Stimulated activated CD8-positive, alpha-beta memory T cell treated with anti-CD3 and anti-CD28 coated beads, Interleukin-15, amount 100 ng/mL, for 1 hour (primary cell): ENCODE measurements at places on chromosomes 1 and 21.

DNA sequence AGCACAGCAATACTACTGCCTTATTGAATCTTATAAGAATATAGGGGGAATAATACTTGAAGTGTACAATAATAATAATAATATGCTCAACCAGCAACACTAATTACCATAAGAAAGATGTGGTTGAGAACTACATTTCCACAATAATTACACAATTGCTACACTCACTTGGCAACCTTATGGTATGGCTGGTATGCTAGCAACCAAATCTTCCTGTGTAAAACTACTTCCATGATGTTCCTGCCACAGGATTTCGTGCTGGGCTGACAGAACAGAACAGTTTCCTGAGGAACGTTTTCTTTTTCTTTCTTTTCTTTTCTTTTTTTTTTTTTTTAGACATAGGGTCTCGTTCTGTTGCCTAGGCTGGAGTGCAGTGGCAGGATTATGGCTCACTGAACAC is 50.6 kb downstream of the KIF26B start:
- no peak for DNase-seq

DNA sequence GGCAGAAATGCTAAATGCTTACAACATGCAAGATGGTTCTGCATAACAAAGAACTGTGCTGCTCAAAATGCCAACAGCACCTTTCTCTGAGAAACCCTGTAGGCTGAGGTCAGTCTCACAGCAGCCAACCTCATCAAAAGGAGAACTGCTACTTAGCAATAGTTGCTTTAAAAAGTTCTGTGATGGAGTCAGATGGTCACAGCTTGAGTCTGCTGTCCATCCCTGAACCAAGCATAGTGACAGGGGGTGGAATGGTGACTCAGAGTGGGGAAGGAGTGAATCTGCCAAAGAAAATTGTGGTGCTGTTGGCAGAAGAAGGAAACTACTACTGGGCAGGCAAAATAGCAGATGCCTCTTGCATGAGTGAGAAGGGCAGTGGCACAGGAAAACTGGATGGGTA is 106.0 kb upstream of the FAM78B start:
- DNase-seq = no peak

- DNase-seq = no peak
Measured at GRCh38 chr1:185537596-185537995, 196.6 kb upstream of the HMCN1 start.

DNA sequence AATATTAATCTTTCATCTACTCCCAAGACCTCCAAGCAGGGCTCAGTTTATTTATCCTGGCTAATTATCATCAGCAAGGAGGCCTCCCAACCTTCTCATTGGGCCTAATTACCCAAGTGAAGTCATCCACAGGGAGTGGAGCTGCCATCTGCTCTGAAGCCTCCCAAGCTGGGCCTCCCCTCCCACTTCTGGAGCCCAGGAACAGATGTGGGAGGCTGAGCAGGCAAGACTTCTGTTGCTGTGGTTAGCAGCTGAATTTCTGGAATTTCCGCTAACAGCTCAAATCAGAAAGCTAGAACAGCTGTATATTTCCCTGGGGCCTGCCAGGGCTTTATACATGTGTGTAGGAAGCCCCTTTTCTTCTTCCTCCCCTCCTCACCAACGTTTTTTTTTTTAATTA is 127.5 kb downstream of the UCK2 start:
- DNase-seq = no peak

DNA sequence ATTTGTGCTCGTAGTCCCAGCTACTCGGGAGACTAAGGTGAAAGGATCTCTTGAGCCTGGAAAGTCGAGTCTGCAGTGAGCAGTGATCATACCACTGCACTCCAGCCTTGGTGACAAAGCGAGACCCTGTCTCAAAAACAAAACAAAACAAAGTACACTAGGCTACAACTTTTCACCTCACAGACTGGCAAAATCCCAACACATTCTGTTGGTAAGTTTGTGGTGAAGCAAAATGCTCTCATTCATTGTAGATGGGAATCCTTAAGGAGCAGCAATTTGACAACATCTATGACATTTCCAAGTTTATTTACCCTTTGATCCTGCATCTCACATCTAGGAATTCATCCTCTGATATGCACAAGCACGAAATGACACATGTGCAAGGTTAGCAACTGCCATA is 20.2 kb upstream of the SLC1A7 start:
- no peak for DNase-seq

DNA sequence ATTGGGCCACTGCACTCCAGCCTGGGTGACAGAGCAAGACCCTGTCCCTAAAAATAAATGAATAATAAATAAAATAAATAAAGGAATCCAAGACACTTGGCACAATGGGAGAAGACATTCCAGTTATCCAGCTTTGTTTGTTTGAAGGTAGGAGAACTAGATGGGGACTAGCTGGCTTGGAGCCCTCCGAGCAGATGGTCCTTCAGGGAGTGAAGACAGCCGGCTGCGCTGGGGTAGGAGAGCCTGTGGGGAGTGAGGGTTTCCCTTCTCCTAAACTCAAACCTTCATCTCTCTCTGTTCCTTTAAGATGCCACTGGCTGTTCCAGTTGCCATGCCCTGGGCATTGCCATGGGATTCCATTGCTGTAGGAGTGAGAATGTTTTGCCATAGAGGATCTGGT is 120.6 kb downstream of the NAV1 start:
- no peak for DNase-seq

GRCh38 chr1:92936865-92937264 is 24.4 kb downstream of the DIPK1A start:
- DNase-seq = no peak

DNA sequence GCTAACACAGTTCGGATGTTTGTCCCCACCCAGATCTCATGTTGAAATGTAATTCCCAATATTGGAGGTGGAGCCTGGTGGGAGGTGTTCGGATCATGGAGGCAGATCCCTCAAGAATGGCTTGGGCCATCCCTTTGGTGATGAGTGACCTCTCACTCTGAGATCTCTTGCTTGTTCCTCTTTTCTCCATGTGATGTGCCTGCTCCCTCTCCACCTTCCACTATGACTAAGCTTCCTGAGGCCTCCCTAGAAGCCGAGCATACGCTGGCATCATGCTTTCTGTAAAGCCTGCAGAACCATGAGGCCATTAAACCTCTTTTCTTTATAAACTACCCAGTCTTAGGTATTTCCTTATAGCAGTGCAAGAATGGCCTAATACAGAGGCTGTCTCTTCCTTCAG is 8.1 kb upstream of the PLA2G5 start:
- no peak for DNase-seq

DNA sequence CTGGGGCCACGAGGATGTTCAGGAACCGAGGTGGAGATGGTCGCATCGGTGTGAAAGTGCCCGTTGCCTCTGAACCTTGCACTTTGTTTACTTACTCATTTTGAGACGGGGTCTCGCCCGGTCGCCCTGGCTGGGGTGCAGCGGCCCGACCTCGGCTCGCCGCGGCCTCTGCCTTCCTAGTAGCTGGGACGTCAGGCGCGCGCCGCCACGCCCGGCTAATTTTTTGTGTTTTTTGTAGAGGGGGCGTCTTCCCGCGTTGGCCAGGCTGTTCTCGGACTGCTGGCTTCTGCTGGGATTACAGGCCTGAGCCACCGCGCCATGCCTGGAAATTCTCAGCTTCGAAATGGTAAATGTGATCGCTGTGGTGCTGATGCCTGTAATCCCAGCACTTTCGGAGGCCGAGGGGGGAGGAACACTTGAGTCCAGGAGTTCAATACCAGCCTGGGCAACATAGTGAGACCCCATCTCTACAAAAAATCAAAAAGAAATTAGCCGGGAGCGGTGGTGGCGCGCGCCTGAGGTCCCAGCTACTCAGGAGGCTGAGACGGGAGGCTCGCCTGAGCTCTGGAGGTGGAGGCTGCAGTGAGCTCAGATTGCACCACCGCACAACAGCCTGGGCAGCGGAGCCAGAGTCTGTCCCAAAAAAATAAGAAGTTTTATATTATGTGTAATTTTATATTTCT is 684 bp upstream of the MRPL20 start:
- DNase-seq = no peak

DNA sequence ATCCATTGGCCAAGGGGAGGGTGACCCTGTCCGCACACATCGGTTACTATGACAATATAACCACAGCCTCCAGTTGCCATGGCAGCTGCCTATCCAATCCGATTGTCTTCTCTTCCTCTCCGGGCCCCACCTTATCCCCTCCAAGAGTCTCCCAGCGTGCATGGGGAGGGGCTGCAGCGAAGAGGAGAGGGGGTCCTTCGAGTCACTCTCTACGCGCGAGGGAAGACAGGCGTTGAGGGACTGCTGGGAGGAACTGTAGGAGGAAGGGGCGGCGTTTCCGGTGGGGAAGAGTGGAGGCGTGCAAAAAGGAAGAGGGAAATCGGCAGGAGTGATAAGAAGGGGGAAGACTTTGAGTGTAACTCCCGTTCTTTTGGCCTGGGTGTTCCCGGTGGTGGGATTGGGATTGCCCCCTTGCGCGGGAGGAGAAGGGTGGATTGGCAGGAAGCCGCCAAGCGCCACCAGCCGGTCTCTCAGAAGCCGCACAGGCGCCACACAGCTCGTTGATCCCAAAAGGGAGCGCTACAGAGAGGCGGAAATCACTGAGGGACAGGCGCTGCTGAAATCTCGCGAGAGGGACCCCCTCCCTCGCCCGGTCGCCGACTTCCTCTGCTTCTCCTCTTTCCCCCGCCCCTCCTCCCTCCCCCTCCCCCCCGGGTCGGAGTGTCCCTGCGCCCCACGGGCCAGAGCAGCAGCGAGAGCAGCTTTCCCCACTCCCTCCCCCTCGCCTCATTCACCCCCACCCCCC is 384 bp upstream of the SMG7 start:
- DNase-seq = peak; percentile 95

DNA sequence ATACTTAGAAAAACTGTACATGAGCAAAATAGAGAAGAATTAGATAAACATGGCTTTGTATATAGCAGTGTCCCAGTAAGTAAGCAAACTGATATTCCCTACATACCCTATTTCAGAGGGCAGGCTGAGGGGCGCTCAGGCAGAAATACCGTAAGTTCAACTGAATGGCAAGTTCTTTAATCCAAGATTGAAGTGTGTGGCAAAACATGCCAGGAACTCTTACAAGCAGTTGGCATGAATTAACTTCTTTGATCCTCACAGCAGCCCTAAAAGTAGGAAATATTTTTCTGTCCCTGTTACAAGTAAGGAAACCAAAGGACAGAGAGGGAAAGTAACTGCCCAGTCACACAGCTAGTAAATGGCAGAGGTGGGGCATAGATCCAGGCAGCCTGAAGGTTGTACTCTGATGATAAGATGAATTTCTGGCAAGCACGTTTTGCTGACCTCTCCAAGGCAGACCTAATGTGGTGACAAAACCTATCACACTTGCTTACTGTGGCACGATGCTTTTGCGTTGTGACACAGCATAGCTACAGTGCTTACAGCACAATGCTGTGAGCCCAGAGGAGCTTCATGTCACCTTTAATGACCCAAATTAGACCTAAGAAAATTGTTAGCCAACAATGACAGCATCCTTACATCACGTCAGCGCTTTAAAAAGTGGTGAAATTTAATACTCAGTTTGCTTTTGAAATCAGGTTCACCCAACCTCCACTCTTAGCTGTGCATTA is 35.0 kb upstream of the THEM4 start:
- no peak for DNase-seq

GRCh38 chr1:78703806-78704205 is 54.2 kb downstream of the IFI44 start:
- DNase-seq = no peak

DNA sequence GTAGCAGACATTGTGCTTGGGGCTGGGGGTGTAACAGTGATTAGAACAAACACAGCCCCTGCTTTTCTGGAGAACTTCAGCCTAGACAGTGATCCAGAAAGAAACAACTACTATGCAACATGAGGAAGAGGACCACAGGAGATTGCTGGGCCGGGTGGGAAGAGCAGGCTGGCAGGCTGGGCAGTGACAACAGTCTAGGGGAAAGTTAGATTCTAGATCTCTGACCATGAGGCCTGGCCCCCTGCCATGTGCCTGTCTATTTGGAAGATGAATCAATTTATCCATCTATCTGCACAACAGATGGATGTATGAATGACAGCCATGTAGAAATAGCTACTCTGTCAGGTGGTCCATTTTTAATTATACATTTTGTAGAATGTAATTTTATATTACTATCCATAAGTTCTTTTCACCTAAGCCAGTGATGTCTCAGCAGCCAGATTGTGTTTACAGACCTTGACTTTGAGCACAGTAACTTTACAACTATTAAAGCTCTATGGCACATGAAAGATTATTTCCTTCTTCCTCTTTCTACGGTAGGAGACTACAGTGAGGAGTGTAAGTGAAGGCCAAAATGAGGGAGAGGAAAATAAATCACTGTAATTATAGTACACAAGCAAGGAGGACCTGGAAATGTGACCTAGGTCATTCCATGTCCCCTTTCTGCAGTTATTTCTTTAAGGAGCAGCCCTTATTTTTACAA is 15.5 kb downstream of the CLIC6 start:
- no peak for DNase-seq

GRCh38 chr21:33053951-33054350 is 16.0 kb upstream of the OLIG1 start:
- DNase-seq = no peak

- DNase-seq = no peak
Measured at GRCh38 chr1:50271968-50272578, 151.2 kb downstream of the DMRTA2 start.

DNA sequence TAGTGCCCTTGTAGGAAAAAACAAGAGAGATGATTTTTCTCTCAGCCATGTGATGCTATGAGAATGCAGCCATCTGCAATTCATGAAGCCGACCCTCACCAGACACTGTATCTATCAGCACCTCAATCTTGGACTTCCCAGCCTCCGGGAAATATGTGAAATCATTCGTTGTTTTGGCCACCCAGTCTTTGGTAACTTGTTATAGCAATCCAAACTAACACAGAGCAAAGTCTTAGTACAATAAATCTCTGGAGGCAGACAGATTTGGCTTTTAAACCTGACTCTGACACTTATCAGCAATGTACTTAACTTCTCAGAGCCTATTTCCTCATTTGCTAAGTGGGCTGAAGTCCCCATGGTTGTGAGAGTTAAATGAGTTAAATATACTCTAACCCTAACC is 5.1 kb upstream of the MED18 start:
- DNase-seq = no peak

DNA sequence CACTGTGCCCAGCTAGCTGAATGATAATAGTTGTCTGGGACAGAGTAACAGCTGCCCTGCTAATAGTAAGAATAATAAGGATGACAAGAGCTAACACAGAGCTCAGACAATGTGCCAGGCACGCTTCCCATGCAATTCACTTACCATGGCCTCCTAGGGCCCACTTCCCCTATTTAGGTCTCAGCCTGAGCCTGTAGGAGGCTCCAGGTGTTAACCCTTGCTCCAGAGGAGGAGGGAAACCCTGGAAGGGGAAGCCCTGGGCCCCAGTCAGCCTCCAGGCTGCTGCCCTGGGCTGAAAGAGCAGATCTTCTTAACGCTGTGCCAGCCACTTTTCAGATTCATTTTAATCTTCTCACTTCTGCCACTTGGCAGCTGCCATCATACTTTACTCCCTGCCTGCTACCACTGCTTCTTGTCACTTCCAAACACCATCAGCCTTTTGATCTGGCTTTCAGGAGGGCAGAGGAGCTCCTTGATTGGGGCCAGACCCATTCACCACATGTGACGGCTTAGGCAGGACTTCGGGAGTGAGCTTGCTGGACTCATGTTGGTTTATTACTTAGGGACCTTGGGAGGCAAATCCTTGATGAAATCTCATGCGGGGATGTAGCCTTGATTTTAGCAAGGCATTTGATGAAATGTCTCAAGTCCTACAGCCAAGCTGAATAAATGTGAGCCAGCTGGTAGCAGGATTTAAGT is 66.7 kb upstream of the PARP1 start:
- DNase-seq = no peak

- DNase-seq = no peak
Measured at GRCh38 chr1:63662841-63663240, 69.6 kb downstream of the PGM1 start.

GRCh38 chr1:53280496-53280895 is 42.2 kb upstream of the MAGOH start:
- DNase-seq = no peak
